NCI-H1092 (cell line): ENCODE measurements at places on chromosomes 5 and 9.

- no peak for DNase-seq
These were observed 4.4 kb upstream of the IL3 start for GRCh38 chr5:132055808-132056609.

- peak; percentile 91 for DNase-seq
These were observed at the start of gene NUP155 for GRCh38 chr5:37370864-37371726. NUP155 (minus strand) TSS chr5:37371106; CDS start chr5:37370977, 129 bp downstream.

GRCh38 chr5:81756016-81756415 is 5.1 kb upstream of the SSBP2 start:
- DNase-seq: no peak

DNA sequence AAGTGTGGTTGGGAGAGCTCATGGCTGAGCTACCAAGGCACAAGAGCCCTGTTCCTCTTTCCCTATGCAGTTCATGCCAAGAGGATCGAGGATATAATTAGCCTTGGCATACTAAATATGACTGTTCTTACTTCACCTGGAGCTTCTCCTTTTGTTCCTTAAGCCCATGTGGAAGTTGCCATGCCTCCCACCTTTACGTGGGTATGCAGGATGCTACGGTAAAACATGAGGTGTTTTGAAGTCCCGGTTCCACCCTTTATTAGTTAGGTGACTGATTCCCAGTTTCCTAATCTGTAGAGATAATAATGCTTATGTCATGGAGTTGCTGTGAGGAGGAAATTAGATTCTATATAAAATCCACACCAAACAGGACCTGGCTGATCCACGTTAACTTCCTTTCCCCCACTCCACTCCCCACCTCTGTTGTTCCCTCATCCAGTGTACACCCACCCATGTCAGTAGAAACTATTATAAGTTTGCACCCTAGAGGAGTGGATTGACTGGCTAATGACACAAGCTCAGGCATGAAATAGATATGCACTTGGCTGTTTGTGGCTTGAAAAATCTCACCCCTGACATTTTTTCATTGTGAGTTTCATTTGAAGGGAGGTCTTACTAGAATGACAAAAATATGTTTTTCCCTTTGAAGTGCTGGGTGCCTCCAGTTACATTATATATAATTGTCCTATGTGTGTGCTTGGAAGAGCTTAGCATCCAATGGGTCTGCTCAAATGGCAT is 36.8 kb upstream of the SHOC1 start:
- no peak for DNase-seq

GRCh38 chr5:10704949-10705621 is 55.9 kb downstream of the DAP start:
- DNase-seq: no peak

- no peak for DNase-seq
These were observed 60.9 kb upstream of the UBAC1 start for GRCh38 chr9:136021872-136022681.

DNA sequence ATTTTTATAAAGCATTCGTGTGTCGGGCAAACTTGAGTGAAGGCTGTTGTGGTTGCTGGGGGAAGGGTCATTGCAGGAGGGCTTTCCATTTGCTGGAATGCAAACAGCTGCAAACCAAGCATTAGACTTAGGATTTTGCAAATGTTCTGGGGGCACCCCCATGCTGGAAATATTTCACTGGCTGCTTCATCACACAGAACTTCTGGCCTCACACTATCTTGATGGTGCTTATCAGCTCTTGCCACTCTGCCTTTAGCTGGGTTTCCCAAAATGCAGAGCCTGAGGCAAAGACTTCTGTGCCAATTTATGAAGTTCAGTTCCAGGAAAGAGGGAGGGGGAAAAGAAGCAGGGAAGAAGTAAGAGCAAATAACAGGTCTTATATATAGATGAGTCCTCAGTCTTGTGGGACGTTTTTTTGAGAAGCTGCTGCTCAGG is 8.6 kb upstream of the COL15A1 start:
- no peak for DNase-seq

DNA sequence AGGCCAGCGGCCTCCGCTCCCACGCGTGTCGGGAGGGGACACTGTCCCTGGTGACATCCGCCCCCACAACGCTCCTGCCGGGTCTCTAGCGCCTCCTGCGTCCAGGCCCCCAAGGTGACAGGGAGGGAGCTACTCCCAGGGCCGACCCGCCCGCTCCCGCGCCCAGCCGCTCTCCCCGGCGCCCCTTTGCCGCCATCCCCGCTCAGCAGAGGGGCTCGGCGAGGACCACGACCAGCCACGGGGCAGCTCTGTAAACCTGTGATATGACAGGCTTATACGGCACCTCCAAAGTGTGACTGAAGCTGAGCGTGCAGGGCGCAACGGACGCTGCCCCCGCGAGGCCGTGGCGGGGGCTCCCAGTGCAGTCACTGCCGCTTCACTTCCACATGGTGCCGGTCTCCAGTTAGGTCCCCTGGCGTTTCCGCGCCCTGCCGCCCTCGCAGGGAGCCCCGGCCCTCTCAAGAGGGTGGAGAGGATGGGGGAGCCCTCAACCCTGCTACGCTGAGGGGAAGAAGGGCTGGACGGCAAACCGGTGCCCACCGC is 978 bp upstream of the ADCY2 start:
- no peak for DNase-seq

GRCh38 chr5:172788771-172789686 is 18.0 kb upstream of the DUSP1 start:
- no peak for DNase-seq

DNA sequence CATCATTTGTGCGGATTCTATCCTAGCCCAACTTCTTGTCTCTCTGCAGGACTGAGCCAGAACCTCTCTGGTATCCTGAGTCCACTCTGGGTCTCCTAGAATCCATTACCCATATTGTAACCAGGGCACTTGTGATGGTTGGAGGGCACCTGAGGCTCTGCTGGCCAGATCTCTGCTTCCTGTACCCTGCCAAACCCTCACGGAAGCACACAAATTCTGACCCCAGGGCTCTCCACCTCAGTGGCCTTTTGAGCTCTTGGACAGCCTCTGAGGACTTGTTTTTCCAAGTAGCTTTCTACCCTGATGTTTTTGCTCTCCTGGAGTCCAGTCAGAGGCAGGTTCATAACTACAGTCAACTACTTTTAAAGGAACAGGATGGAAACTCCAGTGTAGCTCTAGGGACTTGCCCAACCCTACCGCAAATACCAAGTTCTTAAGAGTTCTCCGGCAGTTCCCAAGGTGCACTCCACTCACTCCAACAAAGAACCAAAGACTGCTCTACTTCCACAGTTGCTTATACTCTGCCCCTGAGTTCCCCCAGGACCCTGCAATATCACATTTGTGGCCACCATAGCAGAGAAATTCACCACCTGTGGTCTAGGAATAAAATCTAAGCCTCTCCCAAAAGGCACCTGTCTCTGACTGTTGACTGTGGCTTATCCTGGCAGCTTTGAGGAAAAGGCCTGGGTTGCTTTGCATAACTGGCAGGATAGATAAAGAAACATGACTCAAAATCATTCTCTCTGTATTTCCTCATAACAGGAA is 9.6 kb downstream of the PIP5K1B start:
- DNase-seq: no peak

GRCh38 chr5:101174981-101175380 is 271.9 kb upstream of the ST8SIA4 start:
- DNase-seq: no peak

DNA sequence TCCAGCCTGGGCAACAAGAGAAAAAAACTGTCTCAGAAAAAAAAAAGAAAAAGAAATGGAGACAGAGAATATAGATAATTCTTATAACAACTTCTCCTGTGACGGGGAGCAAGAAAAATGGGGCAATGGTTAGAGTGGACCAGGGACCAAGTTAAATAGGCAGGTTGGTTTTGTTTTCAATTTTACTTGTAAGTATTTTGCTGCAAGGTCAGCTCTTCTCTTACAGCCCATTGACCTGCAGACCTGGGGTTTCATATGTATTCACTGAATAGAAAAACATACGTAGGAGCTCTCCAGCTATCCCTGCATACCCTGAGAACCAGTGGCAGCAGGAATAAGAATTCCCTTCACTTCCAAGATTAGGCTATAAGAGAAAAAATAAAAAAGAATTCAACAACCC is 29.2 kb upstream of the IL13 start:
- DNase-seq: no peak

DNA sequence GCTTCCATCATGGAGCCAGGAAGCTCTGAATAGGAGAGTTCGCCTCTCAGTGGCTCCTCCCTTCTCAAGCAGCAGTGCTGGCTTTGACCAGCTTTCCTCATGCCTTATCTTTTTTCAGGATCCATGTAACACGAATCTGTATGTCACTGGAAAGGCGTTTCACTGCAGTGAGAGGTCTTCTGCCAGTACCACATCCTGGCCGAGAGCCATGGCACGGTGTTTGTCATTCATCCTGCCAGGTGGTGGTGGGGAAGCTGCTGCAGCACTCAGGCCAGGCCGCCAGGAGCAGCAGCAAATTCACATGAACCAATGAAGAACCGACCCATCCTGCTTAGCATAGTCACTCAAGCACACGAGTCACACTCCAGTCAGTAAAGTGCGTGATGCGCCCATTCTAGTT is 179.0 kb downstream of the FANCC start:
- DNase-seq: peak; percentile 91

GRCh38 chr5:108636135-108636853 is 111.4 kb upstream of the FER start:
- DNase-seq: no peak

- DNase-seq: no peak
These were observed 211.8 kb downstream of the ARRDC3 start for GRCh38 chr5:91171322-91171721.

GRCh38 chr9:68760674-68761333 is 55.8 kb downstream of the PIP5K1B start:
- DNase-seq: no peak

DNA sequence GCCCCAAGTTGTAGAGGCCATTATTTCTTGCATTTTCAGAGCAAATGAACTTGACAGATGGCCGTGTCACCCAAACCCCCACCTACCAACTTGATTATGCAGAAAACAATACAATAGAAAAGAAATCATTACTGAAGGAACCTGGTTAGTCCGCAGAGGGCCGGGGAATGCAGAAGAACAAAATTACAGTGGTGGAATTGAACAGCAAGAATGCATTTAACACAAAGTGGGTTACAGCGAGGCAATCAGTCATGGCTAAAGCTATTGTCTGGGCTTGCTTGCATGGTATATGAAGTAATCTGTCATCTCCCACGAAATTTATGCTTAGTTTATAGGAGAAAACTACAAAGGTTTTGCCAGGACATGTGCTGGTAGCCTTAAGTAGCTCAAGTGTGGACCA is 238.3 kb upstream of the IRX1 start:
- no peak for DNase-seq

DNA sequence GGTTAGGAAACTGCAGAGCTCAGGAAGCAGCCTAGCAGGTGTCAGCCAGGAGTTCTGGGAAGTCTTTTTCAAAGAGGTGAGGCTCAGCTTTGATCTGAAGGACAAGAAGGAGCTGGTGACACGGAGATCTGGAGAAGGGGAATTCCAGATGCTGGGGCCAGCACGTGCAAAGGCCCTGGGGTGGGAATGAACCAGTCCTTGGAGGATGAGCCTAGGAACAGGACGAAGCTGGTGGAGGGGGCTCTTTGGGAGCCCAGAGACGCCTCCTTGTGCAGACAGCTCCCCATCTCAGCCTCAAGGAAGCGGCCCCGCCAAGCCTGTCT is 15.2 kb upstream of the RNU6ATAC start:
- DNase-seq: no peak

- no peak for DNase-seq
These were observed 947 bp upstream of the MARCHF3 start for GRCh38 chr5:127031147-127031862.

DNA sequence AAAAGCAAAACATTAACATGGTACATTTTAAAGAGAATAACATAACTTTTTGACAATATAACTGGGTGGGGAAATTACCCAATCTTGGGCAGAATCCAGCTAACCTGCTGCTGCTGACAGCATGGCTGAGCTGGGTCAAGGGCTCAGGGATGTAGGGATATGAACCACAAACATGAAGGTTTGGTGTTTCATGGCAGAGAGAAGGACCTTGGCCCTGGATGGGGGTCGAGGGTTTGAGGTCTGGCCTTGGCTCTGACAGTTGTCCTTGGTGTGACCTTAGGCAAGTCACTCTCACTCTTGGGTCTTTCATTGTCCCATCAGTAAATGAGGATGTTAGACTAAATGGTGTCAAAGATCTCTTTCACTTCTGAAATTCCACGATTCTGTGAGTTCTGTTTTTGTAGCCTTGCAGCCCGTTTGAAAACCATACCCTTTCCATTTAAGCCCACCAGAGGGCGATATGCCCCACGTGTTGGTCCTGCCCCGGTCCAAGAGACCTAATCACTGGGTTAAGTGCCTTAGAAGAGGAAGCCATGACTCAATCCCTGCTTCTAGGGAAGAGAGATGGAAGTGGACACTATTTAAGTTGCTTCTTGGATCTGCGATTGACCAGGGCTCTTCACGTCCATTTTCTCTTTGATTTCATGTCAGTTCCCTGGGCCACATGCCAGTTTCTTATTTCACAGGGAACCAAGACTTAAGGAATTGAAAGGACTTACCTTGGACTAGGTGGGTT is 56.8 kb upstream of the TEX48 start:
- peak; percentile 47 for DNase-seq

DNA sequence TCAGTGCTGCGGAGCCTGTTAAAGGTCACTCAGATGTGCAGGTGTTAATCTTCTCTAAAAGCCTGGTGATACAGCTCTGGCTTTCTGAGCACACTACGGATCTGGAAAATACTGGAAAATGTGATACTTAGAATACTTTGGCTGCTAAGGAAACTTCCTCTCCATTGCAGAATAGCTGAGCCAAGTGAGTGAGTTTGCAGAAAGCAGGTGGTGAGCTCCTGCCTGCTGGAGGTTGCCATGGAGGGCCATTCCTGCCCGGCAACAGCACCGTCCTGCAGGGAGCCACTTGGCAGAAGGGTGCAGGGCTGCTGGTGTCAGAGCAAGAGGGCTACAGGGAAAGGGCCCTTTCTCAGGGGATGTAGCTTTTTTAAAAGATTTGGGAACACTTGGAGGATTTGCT is 40.7 kb downstream of the SECISBP2 start:
- peak; percentile 59 for DNase-seq

- DNase-seq: no peak
These were observed 14.2 kb downstream of the PRRT1B start for GRCh38 chr9:131559421-131560000.

DNA sequence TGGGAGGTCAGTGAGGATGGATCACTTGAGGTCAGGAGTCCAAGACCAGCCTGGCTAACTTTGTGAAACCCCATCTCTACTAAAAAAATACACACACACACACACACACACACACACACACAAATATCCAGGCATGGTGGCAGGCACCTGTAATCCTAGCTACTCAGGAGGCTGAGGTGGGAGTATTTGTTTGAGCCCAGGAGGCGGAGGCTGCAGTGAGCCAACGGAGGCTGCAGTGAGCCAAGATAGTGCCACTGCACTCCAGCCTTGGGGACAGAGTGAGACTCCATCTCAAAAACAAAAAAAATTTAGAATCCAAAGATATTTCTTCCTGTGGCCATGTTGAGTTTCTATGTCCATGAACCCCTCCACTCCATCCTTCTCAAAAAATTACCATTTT is 21.5 kb upstream of the CDC23 start:
- DNase-seq: no peak

DNA sequence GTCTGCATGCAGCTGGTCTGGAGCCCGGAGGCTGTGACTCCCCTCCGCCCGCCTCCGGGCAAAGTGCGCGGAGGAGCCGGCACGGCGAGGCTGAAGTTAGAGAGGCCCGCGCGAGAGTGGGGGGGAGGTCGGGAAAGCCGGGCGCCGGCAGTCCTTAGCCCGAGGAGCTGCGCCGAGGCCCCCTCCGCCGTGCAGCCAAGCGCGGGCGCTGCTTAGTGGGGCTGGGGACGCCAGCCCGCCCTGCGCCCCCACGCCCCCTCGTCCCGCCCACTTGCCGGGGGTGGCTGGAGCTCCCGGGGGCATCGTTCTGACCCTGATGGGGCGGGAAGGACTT is 403 bp downstream of the NINJ1 start:
- DNase-seq: no peak
